HEK293T (cell line): ENCODE measurements at places on chromosomes 12 and 14.

- DNase-seq: peak; percentile 64
Measured at GRCh38 chr12:48542300-48542928, 17.0 kb downstream of the OR8S1 start.

DNA sequence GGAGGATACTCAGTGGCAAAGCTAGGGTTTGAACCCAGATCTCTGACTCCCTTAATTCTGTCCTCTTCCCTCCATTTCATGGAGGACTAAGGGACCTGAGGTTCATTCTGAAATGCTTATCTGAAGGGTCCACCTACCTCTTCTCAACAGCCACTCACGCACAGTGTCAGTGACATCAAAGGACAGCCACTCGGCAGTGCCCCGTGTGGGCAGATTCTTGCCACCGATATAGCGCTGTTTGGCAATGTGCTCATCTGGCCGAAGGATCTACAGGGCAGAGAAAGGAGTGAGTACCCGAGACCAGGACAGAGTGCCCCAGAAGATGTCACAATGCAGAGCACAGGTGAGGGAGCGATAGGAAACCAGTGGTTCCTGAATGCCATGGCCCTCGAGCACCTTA, 10.8 kb downstream of the TGFB3 start:
- DNase-seq: no peak

DNA sequence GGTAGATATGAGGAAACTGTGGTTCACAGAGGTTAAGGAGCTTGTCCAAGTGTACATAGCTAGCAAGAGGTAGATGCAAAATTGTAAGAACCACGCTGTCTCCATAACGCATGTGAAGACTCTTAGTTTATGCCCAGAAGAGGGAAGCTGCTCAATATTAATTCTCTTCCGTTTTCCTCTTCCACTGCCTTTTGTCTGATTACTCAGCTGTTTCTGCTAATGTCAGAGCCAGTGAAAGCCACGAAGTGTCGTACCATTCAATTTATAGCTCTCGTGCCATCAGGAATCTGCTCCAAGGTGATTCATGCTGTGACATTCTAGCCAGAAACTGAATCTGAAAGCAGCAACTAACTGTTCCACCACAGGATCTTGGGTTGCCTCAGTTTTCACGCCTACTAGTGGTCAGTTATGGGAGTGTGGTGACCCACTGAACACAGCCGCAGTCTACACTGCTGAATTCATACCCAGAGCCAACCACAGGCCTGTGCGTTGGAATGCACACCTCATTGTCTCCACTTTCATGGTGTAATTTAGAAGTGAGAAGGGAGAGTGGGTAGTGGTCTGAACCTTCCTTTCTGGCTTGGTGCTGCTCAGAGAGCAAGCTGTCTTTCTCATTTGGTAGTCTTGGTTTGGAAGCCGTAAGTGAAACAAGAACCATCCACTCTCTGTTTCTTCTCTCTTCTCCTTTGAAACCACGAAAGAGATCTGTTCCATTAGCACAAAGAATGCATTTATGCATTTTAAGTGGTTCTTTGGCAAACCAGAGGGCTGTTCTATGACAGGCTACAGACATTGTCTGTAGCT, 74.2 kb upstream of the NAP1L1 start:
- peak; percentile 71 for DNase-seq

DNA sequence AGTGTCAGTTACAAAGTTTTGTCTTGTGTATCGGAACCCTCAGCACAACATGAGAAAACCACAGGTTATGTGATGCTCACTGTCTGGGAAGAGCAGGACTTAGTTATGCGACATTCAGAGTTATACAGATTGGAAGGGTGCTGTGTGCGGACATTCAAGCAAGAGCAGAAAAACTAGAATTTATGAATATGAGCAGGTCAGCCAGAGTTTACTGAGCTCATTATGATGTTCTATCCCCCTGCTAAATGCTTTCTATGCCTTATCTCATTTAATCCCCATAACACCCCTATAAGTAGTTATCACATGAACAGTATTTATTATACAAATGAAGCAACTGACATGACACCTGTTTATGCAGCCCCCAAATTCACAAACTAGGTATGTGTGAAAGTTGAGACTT, 1083.2 kb downstream of the FLRT2 start:
- DNase-seq: no peak

DNA sequence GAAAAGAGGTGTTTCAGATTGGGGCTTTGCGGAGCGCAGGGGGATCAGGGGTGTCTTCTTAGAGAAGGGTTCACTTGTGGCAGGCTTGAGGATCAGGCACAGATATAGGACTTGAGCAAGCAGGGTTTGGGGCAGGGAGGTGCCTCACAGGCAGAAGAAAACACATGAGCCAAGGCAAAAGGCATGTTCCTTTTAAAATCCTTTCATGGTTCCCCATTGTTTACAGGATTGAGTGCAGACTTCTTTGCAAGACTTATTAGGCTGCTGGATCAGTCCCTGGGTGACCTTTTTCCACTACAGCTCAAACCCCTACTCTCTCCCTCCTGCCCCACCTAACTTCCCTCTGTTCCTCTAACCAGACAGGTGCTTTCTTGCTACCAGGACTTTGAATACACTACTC, 19.7 kb downstream of the HSPB8 start:
- no peak for DNase-seq

DNA sequence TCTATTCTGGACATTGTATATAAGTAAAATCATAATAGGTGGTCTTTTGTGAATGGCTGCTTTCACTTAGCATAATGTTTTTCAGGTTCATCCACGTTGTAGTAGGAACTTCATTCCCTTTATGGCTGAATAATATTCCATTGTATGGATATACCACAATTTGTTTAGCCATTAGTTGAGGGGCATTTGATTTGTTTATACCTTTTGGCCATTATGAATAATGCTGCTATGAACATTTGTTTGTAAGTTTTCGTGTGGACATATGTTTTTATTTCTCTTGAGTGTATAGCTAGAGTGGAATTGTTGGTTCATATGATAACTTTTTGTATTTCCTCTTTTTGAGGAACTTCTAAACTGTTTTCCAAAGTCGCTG, 123.3 kb downstream of the TTLL5 start:
- DNase-seq: no peak

GRCh38 chr14:44620121-44621019, 113.3 kb upstream of the FSCB start:
- DNase-seq: no peak

DNA sequence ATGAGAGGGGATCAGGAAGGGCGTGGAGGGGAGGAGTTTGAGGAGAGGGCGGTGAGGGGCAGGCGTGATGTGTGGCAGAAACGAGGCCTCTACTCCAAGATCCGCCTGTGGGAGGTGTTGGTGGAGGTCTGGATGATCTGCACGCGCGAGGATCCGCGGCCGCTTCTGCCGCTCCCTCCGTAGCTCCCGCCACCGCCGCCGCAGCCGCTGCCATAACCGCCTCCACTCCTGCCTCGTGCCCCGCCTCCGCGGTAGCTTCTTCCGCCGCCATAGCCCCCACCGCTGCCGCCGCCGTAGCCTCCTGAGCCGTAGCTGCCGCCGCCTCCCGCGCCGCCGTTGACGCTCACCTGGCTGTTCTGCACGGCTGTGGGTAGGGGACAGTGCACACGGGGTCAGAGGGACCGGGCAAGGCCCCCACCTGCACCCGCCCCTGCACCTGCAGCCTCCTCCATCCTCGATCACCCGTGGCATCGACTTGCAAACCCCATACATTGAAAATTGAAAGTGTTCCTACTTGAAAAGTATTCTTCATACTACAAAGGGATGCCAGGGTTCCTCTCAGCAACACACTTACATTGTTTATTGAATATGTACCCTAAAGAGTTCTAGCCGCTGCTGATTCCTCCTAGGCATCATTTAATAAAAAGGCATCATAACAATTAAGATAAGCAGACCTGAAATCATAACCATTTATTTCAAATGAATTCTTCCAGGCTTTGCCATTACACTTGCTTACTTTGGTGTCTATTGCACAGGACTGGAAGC, 11.1 kb upstream of the KRT1 start:
- DNase-seq: peak; percentile 44

GRCh38 chr12:68441167-68441566, 109.0 kb upstream of the MDM1 start:
- no peak for DNase-seq

DNA sequence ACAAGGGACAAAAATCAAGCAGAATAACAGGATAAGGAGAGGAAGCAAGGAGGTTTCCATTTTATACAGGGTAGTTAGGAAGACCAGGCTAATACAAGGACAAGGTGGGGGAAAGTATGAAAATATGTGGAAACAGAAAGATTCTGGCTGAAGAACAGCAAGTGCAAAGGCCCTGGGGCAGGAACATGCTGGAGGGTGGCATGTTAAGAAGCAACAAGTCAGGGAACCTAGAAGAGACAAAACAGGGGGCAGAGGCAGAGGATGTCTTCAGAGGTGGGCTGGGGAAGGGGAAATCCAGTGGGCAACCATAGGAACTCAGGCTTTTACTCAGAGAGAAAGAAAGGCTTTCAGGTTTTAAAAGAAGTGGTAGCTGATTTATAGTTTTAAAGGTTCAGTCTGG, 54.8 kb downstream of the NT5DC3 start:
- DNase-seq: no peak

DNA sequence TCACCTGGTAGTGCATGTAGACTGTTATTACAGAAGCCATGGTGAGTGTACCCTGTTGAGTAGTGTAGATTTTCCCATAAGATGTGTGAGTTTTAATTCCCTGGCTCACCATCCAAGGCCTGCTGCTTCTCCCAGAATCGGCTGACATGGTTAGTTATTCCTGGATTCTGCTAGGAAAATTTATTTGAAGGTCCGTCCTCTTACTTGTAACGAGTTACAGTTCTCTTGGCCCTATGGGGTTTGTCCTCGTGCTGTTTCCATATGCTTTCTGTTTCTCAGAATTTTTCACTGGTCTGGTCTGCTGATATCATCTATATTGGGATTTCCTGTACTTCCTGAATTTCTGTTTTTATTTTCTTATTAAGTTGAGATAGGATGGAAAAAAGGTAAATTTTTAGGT, 423.3 kb upstream of the RGS6 start:
- DNase-seq: no peak

DNA sequence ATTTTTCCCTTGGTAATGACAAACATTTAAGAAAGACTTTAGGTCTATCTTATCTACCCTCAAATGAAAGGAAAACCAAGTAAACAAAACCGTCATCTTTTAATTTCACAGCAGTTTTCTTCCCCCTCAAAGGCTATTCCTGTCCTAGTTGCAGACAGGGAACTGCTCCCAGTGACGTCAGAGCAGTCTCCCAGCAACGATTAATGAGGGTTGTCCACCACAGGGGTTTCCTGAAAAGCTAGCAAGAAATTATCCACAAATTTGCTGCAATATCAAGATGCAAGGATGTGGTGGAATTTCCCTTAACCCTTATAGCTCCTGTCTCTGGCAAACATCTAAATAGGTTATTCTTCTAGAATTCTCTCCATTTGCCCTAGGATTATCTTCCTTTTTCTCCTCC, 89.1 kb upstream of the STAC3 start:
- DNase-seq: peak; percentile 48

- no peak for DNase-seq
Measured at GRCh38 chr12:62720661-62721330, 214.2 kb downstream of the PPM1H start.

- peak; percentile 47 for DNase-seq
Measured at GRCh38 chr12:119060847-119061796, 79.8 kb downstream of the SRRM4 start.

GRCh38 chr12:59294221-59294620, 301.6 kb upstream of the SLC16A7 start:
- no peak for DNase-seq

DNA sequence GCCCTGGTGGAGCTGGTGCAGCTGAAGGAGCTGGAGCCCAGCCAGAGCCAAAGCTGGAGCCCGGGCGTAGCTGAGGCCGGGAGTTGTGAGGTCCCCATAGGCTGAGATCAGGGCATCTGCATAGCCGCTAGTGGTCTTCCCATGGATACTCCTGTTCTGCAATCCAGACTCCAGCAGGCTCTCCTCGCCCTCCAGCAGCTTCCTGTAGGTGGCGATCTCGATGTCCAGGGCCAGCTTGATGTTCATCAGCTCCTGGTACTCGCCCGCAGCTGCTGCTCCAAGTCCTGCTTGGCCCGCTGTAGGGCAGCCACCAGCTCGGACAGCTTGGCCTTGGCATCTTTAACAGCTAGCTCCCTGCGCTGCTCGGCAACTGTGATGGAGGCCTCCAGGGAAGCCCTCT, 966.1 kb downstream of the FSCB start:
- peak; percentile 6 for DNase-seq

- DNase-seq: no peak
Measured at GRCh38 chr14:104009297-104009696, 67.0 kb upstream of the RD3L start.

DNA sequence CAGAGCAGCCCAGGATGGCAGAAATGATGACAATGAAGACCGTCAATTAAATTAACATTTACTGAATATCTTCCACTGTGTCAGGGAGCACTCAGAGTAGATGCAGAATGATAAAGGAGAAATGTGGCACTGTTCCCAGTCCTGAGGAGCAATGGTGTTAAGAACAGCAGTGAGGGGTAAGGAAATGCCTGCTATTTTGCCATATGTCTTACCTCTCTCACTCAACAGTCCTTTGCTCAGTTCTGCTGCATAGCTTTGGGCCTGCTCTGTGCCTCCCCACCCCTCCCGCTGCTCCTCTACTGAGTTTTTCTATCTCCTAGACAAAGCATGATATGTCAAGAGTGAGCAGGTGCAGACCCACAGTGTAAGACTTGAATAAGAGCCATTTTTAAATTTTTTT, 318.8 kb downstream of the NAV3 start:
- DNase-seq: no peak

- no peak for DNase-seq
Measured at GRCh38 chr12:68229956-68230355, 4.3 kb upstream of the IL26 start.

DNA sequence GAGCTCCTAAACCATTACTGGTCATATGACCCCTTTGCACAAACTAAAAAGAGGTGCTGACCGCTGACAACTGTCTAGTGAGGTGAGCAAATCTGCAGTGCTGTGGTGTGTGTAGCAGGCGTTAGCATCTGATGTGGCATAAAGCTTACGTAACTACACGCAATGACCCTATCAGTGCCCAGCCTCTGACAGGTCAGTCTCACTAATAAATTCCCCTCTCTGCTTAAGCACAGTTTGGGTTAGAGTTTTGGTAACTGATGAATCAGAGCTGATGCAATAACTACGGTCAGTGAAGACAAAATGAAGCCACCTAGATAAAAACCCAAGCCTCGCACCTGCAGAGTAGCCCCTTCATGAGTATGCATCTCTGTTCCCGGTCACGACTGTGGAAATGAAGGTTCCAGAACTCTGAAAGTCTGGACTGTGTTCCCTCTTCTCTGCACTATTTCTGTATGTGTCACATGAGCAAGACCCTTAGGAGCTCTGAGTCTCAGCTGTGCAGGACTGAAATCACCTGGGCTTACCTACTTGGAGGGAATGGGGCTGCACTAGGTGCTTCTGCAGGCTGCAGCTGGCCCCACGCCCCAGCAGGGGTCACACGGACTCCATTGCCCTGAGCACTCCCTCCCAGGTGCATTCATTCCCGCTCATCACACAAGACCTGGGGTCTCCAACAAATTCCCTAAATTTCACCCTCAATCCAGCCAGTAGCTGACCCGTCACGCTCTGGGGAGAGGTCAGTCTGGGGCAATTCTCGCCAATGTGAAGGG, 54.4 kb downstream of the RIMBP2 start:
- no peak for DNase-seq
